ENCODE measurements at places on chromosomes 13 and 19.

DNA sequence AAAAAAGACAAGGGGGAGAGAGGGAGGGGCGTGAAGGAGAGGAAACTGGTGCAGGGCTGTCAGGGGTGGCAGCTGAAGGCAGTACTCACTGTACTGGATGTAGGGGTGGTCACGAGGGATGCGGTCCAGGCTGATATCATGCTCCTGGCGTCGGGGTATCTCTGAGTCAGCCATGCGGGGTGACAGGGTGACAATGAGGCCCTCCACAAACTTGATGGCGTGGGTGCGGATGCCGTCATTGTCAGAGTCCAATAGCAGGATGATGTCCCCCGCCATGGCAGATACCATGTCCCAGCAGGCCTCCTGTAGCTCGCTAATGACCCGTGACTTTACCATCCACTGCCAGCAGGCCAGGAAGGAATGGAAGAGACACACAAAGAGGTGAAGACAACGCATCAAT lies 15.3 kb downstream of the SYMPK start:
- no peak for DNase-seq

- DNase-seq, result no peak
Observed at GRCh38 chr19:49859682-49860335, 7.6 kb downstream of the PNKP start.

GRCh38 chr13:110187641-110188161 lies 119.3 kb downstream of the COL4A1 start:
- no peak for DNase-seq

DNA sequence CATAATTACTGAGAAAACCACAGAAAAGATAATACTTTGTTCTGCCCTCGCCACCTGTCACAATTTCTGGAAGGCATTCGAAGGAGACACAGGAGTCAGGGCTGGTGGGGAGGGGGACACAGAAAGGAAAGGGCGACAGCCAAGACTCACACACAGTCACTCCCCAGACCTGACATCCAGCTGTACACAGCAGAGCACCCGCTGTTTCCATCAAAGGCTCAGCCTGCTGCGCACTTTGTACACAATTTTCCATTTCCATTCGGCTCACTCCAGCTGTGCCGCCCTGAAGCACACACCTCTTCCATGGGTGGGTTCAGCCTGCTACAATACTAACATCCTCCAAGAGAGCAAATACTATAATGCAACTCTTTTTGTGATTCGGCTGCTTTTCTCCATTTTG lies 38.0 kb downstream of the STK24 start:
- DNase-seq, result no peak

DNA sequence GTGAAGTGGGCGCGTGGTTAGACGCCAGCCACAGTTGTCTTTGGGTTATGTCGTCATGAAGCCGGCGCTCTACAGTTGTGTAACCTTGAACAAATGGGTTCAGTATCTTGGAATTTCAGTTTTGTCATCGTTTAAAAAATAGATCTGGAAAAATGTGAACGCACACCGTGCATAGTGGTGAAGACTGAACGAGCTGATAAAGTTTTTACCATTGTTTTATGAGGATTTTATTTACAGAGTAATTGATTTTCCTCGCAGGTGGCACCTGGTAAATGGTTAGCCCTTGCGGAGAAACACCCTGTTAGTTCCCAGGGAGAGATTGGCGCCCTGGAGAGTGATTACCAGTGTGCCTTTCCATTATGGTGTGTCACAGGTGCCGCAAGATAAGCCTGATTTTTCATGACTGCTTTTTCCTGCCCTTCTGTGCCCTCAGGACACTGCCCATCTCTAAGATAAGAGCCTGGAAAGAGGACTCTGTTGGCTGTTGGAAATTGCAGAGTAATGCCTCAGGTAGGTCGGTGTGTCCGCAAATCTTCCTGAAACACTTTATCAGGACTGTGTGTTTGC lies 577 bp downstream of the ZNF181 start:
- DNase-seq, result no peak

GRCh38 chr13:86066611-86067365 lies 267.6 kb upstream of the SLITRK6 start:
- DNase-seq, result no peak

DNA sequence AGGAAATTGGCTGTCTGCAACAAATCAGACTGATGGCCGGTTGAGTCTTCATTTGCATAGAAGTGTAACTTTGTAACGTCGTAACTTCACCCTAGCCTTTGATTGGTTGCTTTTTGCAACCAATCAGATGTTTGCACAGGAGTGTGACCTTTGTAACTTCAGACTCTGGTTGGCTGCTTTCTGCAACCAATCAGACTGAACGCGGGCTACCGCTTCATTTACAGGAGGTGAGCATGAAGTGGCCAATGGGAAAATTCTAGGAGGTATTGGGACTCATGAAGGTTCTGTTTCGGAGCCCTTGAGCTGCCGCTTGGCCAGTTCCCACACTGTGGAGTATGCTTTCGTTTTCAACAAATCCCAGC lies 441 bp upstream of the ZNF559 start:
- DNase-seq, result peak; percentile 9

- no peak for DNase-seq
Observed at GRCh38 chr19:15197942-15198341, 2.9 kb downstream of the NOTCH3 start.

DNA sequence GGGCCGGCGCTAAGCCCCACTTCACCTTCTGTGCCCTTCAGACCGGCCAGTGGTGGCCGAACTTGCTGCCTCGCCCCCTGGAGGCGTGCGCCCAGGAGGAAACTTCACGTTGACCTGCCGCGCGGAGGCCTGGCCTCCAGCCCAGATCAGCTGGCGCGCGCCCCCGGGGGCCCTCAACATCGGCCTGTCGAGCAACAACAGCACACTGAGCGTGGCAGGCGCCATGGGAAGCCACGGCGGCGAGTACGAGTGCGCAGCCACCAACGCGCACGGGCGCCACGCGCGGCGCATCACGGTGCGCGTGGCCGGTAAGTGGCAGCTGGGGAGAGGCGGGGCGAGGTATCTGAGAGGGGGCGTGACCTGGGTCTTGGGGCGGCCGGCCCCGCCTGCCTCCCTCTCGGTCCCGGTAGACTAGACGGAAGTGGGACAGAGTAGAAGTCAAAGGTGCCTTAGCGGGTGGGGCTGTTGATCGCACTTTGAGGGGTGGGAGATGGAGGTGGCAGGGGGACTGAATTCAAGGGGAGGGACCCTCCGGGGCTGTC lies 5.6 kb downstream of the ICAM5 start:
- no peak for DNase-seq

DNA sequence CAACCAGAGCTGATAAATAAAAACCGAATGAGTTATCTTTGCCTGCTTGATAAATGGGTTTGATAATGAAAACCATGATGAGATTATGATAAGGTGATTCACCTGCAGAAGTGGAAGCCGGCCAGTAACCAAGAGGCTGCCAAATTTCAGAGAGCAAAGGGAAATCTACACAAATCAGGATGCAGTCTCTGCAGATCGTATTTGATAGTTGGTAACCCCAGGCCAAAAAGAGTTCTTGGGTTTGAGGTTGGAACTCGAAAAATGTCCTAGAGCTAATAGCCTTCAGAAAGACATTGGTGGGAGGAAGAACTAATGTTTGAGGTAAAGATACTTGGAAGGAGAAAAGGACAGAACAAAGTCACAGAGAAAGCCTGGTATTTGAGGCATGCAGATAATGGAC lies 9.6 kb upstream of the LATS2 start:
- DNase-seq, result no peak

DNA sequence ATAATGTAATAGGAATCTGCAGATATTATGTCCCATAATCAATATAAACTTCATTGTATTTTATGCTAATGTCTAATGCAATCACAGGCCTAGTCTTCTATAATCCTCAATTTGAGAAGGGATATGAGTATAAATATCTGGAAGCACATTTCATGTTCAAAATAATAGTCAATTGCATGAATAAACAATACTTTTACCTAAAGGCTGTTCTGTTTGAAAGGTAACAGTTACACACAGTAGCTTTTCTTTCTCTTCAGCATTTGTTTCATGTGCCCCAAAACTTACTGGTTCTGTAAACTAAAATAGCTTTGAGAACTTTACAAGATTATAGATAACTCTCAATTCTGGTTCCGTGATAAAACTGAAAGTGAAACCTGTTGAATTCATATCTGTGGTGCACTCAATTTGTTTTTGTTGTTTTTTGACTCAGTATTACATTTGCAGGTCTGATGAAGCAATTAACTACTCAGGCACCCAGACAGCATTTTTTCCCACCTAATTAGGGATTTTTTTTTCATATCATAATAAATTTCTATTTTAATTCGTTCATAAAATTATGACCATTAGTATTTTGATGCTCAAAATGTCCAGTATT lies 1193.8 kb downstream of the SLITRK1 start:
- no peak for DNase-seq

DNA sequence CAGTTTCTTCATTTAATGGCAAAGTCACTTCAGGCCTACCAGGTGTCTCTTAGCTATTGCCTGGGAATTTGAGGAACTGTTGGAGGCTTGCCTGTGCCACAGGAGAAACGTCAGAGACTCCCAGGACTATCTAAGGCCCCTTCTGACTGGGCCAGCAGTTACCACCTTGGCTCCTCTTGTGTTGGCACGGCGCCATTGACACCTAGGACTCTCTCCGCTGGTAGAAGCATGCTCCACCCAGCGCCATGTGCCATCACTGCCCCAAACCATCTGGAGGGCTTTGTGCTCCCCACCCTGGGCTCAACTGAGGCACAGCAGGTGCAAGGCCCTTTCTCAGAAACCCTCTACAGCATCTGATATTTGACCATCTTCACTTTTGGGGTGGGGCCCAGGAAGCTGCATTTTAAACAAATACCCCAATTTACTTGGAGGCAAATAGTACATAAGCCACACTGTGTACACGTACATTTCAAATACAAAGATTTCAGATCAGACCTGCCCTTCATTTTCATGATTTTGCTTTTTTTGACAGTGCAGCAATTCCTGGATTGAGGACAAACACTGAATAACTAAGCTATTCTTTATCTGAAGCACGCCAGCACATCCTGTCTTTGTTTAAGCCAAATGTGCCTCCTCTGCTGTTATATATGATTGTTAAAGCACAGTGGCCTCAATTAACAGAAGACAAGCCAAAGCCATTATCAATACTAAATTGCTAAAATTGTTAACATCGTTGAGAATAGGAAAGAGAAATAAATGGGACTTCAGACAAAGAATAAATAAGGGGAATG lies 59.9 kb upstream of the TPP2 start:
- DNase-seq, result no peak

DNA sequence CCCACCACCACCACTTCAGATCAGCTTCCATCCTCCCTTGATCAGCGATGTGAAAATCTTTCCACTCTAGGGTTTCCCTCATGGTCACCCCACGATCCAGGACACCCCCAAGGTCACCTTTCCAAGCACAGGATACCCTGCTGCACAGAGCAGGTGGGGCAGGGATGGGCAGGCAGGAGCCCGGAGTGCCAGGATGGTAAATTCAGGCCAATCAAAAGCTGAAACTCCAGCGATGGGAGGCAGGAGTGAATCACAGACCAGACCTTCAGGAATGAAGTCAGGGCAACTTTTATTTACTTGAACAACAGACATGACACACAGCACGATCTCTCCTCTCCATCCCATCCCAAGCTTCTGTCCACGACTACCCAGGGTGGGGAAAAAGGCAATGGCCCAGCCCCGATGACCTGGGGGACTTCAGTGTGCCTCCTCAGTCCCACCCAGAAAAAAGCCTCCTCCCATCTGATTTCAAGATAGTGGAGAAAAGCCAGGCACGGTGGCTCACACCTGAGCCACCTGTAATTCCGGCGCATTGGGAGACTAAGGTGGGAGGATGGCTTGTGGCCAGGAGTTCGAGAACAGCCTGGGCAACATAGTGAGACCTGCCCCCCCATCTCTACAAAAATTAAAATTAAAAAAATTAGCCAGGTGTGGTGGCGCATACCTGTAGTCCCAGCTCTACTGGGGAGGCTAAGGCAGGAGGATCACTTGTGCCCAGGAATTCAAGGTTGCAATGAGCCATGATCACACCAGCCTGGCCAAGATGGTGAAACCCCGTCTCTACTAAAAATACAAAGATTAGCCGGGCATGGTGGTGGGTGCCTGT lies 39.2 kb downstream of the ZSWIM4 start:
- DNase-seq, result no peak

GRCh38 chr19:8487137-8487851 lies 15.1 kb downstream of the PRAM1 start:
- DNase-seq, result no peak

GRCh38 chr13:47249266-47249665 lies 352.4 kb upstream of the HTR2A start:
- no peak for DNase-seq

- DNase-seq, result no peak
Observed at GRCh38 chr13:36883824-36884223, 36.2 kb downstream of the SMAD9 start.

Data from stimulated activated CD8-positive, alpha-beta memory T cell treated with anti-CD3 and anti-CD28 coated beads, Interleukin-4, amount 100 ng/mL, for 1 hour (primary cell).